MV-4-11 (cell line): ENCODE measurements at places on chromosomes 1 and 21.

GRCh38 chr1:89539128-89539527 is 14.5 kb downstream of the LRRC8B start:
- no peak for DNase-seq

GRCh38 chr21:46318464-46318845 is 5.2 kb downstream of the C21orf58 start:
- DNase-seq: no peak

GRCh38 chr1:12501661-12502060 is 116.3 kb downstream of the DHRS3 start:
- no peak for DNase-seq

- DNase-seq: no peak
Observed at GRCh38 chr21:36134803-36135390, at the start of gene CBR3. TSS of gene CBR3 (plus strand) at chr21:36135079. CDS start at chr21:36135193, 114 bp downstream.

GRCh38 chr1:158179301-158180041 is 1.2 kb upstream of the CD1D start:
- peak; percentile 68 for DNase-seq

GRCh38 chr1:20194757-20195461 is 8.6 kb upstream of the PLA2G2C start:
- DNase-seq: peak; percentile 73

DNA sequence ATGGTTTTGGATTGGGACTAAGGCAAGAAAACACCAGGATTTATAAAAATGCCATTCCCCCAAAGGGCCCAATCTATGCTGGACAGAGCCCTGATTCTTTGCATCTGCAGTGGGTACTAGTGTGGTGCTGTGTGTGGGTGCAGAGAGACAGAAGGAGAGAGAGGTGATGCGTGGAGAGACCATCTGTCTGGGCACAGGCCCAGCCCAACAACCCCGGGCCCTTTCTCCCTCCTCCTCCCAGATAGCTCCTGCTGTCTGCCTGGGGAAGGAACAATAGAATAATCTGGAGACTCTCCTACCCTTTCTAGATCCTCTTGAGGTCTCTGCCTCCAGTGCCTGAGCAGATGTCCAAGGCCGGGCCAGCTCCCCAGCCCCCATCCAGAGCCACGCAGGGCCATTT is 15.1 kb downstream of the KIAA1614 start:
- no peak for DNase-seq

DNA sequence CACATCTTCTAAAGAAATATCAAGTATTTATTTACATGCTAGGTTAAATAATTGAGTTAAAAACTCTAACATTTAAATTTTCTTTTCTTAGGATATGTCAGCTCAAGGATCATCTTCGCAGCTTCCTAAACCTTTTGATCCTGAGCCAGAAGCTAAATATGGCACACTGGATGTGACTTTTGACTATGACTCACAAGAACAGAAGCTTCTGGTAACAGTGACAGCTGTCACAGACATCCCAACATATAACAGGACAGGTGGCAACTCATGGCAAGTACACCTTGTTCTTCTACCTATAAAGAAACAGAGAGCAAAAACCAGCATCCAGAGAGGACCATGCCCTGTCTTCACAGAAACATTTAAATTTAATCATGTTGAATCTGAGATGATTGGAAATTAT is 132.7 kb upstream of the SERTAD4 start:
- no peak for DNase-seq

DNA sequence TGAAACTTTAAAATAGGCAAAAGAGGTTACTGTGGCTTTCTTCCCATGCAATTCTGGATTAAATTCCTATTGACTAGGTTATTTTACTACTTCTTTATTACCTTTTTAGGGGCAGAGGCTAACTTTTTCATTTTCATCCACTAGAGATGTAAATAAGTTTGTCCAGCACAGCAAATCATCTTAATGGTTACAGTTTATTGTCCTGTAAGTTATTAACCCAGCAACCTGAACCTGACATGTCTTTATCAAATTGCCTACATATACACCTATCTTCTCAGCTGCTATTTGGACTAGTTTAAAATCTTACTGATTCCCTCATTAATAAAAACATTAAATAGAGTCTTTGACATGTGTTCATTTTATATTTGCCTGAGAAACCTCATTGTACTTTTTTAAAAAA is 6.9 kb upstream of the SCYL3 start:
- DNase-seq: no peak
